ENCODE measurements at places on chromosomes 1 and 21. TPM values are rescaled to one million over a fixed set of nuclear protein-coding genes. Genes with fewer than 3 reads are reported as not detected.

GRCh38 chr1:158366783-158367182, 13.1 kb downstream of the CD1E start:
- DNase-seq, result no peak

DNA sequence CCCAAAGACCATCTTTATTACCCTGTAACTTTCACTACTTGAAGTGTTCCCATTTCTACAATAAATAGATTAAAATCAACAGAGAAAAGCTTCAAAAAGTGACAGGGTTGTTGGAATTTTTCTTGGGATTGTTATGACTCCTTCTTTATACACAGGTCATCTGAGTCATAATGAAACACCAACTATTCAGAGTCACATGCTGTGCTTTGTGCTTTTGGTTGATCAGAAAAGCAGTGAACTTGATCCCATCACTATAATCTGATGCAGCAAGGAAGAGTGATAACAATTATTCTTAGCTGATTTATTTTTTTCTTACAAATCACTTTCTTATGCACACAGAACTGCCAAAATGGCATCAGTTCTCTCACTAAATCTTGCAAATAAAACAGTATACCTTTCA, 422.9 kb downstream of the PTBP2 start:
- DNase-seq, result no peak

The LYST gene
- total RNA-seq, result 43.9 TPM

The TSPEAR gene
- not detected for total RNA-seq

Data from activated T-cell treated with anti-CD3 and anti-CD28 coated beads, Interleukin-2, amount 50 U/mL, for 72 hours (primary cell).